AG04449 (cell line): ENCODE measurements at places on chromosomes 11 and 22.

GRCh38 chr22:32628628-32629572, 154.3 kb downstream of the FBXO7 start:
- DNase-seq: peak; percentile 76

GRCh38 chr11:104970756-104971155, 2.4 kb upstream of the CASP4 start:
- no peak for DNase-seq

GRCh38 chr11:72343006-72343756, 91.2 kb downstream of the CLPB start:
- DNase-seq: no peak

GRCh38 chr11:59053387-59053786, 32.7 kb upstream of the GLYATL1B start:
- no peak for DNase-seq

DNA sequence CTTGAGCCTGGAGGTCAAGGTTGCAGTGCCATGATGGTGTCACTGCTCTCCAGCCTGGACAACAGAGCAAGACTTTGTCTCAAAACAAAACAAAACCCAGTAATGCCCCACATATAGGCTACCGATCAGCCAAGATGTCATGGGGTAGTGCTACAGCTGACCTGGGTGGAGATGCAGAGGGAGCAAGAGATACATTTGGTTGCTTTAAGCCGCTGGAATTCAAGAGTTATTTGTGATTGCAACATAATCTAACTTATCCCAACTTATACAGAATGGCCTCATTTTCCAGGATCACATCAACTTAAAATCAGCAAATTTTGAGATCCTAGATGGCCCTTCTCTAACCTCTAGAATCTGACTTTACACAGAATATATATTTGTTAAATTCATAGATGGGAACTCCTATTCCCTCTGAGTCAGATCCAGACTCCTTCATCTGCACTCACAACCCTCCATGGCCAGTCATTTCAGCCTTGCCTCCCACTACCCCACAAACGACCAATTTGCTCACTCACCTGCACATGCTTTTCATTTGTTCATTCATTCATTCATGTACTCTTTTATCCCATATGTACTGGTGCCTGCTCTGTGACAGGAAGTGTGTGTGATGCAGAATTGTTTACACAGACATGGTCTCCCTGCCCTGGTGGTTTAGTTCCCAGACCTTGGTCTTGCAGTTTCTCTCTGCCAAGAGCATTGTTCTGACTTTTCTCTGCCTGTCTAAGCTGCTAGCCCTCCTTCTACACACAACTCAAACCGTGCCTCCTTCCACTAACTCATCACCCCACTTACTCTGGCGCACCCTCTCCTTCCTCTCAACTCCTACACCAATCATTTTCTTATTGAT, 24.1 kb upstream of the APLNR start:
- DNase-seq: no peak

GRCh38 chr11:3873712-3874349, 18.4 kb downstream of the STIM1 start:
- DNase-seq: no peak

DNA sequence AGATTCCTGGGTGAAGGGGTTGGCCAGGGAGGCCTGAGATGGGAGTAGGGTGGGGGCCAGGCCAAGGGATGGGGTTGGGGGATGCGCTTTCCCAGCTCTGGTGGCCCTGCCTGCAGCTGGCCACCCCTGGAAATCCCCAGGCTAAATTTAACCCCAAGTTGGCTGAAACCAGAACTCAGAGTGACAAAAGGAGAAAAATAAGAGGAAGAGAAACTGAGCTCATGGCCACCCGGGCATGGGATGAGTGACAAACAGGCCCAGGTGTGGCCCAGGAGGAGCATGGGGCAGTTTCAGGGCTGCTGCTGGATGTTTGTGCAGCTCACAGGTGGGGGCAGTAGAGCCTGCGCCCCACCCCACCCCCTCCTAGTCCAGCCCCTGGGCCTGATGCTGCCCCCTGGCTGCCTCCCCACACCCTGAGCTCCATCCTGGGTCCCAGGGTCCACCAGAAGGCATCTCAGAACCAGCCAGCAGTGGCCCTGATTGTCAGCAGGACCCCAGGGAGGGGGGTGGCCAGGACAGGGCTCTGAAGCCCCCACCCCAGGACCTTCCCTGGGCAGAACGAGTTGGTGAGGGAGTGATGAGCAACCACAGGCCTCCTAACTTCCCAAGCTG, 48.0 kb downstream of the IGLL5 start:
- no peak for DNase-seq

- DNase-seq: no peak
These were observed 46.9 kb upstream of the PICALM start for GRCh38 chr11:86115542-86116385.

GRCh38 chr11:128777369-128778011, 83.6 kb downstream of the FLI1 start:
- DNase-seq: no peak

DNA sequence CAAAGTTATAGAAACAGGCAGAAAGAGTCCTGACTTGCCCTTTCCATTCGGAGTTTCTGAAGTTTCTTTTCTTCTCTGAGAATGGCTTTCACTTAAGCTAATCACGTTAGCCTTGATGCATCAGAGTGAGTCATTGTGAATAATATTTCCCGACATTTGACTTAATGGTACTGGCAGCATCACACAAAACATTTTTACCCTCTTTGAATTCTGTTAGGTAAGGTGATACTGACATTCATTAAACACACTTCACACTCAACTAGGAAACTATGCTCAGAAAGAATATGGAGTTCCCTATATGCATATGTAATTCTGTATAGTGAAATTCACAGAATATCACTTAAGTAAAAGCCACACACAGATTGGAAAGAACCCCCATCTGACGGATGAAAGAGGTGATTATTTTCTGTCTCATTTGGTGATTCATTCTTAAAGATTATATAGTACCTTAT, 120.8 kb upstream of the ARHGAP20 start:
- DNase-seq: no peak

DNA sequence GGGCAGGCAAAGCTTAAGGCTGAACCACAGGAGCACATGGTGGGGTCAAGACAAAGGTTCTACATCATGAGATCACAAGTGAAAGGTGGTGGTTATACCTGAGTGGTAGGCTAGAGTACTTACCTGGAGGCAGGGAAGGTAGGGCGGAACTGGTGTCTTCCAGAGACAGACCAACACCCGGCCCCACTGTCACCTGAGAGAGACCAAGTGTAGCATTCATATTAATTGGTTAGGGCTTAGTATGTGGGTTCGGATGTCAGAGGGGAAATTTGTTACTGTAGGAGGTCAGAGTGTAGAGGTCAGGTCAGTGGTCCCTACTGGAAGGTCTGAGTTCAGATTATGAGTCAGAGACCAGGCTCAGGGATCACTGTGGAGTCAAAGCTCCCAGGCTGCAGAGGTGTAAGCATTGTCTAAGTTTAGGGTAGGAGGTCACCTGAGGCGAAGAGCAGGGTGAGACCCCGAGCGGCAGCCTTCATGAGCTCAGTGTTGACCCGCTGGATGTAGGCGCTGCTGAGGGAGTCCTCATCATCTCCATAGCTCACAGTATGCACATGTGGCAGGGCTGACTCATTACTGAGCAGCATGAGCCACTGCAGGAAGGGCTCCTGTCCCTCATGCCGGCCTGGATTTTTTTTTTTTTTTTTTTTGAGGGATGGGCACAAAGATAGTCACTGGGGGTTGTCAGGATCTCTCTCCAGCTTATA, 3.2 kb downstream of the TPP1 start:
- DNase-seq: no peak

GRCh38 chr11:27672836-27673464, 27.3 kb downstream of the BDNF start:
- no peak for DNase-seq

DNA sequence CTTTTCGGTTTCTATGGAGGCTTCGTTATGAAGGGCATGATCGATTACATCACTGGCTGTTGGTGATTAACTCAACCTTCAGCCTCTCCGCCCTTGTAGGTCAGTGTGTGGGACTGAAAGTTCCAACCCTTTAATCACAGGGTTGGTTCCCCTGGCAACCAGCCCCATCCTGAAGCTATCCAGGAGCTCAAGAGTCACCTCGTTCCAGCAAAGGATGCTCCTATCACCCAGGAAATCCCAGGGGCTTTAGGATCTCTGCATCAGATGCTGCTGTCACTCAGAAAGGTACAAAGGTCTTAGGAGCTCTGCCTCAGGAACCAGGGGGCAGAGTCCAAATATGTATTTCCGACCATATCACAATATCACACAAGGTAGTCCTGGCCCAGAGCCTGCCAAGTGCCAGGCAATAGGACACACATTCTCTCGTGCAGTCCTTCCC, 123.5 kb upstream of the PARVA start:
- DNase-seq: no peak

- no peak for DNase-seq
These were observed 997 bp downstream of the UBE2L3 start for GRCh38 chr22:21568347-21569075.
